ENCODE measurements at places on chromosomes 2 and 18. TPM values are rescaled to one million over a fixed set of nuclear protein-coding genes. Genes with fewer than 3 reads are reported as not detected.

Gene CXCR1
- total RNA-seq: not detected

Gene C1QL2
- total RNA-seq: not detected

Gene SRD5A2
- total RNA-seq: not detected

Gene ITPRIPL1
- total RNA-seq: 5.1 TPM

Gene PPIL3
- total RNA-seq: 26.8 TPM

Gene NXPH2
- not detected for total RNA-seq

Gene MORN2
- total RNA-seq: 15.0 TPM

Gene TACR1
- 0.22 TPM for total RNA-seq

Gene PDCD1
- not detected for total RNA-seq

Gene ACTR3
- 472 TPM for total RNA-seq

Gene AKAIN1
- not detected for total RNA-seq

Gene PKDCC
- 55.4 TPM for total RNA-seq

Gene REL
- 4.6 TPM for total RNA-seq

Gene TMEM17
- total RNA-seq: 2.0 TPM

Gene GAREM1
- total RNA-seq: 2.4 TPM

Gene EIF2AK3
- 28.2 TPM for total RNA-seq

Gene CACNB4
- 0.33 TPM for total RNA-seq

Gene MROH2A
- not detected for total RNA-seq

Gene VIL1
- 0.12 TPM for total RNA-seq

Gene INHBB
- not detected for total RNA-seq

Gene SGPP2
- total RNA-seq: not detected

Gene MTLN
- 41.5 TPM for total RNA-seq

Gene BMP10
- not detected for total RNA-seq

Data from uterine smooth muscle cell (primary cell).